GM13976 (cell line): ENCODE measurements at places on chromosomes 7 and 10.

- DNase-seq = no peak
These were observed 226.3 kb downstream of the AHR start for GRCh38 chr7:17524746-17525145.

DNA sequence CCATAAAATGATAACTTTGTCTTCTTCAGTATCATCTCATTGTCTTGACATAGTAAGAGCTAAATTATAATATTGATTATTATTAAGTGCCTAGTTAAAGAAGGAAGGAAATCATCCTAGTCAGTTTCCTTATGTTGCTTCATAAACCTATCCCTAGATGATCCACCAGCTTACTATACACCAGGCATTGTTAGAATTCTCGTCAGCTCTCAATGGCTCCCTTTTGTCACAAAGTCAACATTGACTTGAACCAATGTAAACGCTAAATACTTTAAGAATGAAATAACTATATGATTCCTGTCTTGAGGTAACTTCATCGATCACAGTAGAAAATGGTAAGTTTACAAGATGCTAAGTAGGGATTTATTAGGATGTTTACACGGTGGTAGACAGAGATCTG, 1162.9 kb downstream of the CNTNAP2 start:
- no peak for DNase-seq

GRCh38 chr7:74480861-74481417, 27.2 kb downstream of the GTF2IRD1 start:
- no peak for DNase-seq

- DNase-seq = no peak
These were observed 61.2 kb downstream of the TNRC18 start for GRCh38 chr7:5362466-5362865.
